ENCODE measurements at places on chromosomes 3 and 15.

- DNase-seq = no peak
Observed at GRCh38 chr15:38559636-38560307, 4.8 kb downstream of the RASGRP1 start.

GRCh38 chr3:169269005-169269404 lies 394.5 kb downstream of the MECOM start:
- DNase-seq = no peak

DNA sequence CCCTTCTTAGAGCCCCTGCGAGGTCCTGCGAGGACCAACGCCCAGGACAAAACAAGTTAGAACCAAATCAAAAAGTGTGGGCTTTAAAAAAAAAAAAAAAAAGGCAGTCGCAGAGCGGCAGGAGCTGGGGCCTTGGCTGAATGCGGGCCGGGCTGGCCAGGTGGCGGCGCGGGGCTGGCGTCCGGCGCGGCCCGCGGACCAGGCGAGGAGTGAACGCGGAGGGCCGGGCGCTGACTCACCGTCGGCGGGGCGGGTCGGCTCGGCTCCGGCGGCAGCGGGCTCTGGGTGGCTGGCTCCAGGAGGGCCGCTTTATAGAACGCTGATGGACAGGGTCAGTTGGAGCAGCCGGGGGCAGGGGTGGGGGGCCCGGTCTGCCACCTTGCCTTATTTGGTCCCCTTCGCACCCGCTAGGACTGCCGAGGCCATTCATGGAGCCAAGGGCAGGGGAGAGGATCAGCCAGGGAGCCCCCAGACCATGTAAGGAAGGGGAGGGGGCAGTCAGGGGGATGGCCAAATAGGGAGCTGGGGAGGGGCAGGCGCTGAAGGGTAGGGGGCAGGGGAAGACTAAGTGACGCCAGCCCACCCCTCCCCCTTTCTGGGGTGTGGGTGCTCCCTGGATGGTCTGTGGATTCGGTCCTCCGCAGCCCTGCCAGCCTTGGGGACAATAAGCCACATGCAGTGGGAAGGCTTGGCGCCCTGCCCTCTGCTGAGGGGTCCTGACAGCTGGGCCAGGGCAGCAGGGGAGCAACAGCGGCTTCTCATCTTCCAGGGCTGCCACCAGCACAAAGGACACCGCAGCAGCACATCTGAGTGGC lies at the start of gene ACTC1:
Gene ACTC1 (minus strand): TSS at position 283 of the 815 bp plus-strand sequence. CDS start 741 bp downstream, outside the sequence.
- no peak for DNase-seq

- peak; percentile 45 for DNase-seq
Observed at GRCh38 chr15:43268111-43269105, 1.7 kb upstream of the TGM5 start.

DNA sequence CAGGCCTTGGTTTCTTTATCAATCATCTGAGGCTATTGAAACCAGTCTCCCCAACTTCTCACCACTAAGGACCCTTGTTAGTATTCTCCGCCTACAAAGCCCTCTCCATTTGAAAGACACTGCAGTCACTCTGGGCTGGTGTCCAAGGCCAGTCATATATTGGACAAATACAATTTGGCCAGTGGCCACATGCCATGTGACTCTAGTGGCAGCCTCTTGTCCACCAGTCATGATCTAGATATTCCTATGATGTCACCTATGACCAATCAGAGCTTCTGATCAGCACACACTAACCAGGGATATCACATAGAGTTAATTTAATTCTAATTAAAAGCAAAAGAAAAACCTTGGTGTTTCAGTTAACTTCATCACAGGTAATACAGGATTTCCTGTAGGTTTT lies 68.2 kb downstream of the RAB11A start:
- no peak for DNase-seq

DNA sequence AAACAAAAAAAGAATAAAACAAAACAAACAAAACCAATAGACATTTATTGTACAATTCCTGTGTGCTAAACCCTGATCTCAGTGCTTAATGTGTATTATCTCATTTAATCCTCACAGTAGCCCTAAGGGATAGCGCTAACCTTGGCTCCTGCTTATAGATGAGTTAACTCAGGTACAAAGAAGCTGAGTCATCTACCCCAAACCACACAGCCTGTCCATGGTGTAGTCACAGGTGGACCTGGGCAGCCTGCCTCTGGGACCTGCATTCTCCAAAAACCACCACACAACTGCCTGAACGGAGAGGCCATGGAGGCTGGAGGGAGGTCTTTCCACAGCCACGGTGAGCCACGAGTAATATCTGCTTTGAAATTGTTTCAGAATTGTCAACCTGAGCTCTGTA lies 5.5 kb upstream of the CLN6 start:
- DNase-seq = no peak

DNA sequence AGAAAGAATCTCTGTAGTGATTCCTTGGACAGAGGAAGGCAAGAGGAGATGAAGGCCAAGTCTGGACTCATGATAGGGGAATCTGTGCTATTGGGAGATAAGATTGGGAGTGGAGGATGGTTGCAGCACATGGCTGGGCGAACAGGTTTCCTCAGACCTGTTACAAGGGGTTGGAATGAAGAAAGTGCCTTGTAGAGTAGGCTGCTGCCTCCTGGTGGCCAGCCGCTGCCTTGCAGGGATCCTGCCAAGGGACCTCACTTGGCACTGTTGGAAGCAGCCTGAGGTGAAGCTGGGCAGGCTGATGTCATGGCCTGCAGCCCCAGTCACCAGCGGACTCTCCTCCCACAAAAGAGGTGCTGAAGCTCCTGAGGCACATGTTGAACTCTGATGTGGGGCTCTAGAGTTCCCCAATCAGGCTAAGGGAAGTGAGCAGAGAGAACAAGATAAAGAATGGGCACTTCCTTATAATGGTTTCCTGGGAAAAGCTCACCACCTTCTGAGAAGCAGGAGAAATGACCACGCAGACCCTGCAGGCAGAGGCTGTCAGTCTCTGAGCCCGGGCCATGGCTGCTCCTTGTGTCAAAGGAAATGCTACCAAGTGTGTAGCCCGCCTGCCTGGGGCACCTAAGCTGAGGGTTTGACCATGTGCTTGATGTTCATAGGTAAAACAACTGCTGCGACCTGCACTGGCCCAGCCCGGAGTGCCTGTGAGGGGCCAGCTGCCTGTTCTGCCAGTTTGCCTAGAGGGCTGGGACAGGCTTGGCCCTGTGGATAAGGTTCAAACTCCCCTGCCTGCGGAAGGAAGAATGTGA lies 1.6 kb upstream of the TEX264 start:
- peak; percentile 83 for DNase-seq

DNA sequence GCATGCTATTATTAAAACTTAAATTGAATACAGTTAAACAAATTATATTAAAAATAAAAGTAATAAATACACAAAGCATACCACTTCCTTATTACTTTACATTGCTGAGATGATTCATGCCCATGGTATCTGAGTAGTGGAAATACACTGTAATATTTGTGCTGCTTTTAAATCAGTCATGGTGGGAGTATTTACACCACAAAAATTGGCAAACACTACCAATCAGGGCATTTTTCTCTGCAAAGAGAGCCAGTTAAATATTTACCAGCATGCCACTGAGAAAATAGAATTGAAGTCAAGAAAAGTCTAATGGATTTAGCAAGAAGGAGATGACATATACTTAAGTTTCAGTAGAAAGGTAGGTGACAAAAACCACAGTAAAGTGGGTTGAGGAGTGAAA lies 19.6 kb downstream of the PPARG start:
- DNase-seq = no peak

Measured in HL-60 (cell line).